ENCODE measurements at places on chromosomes 13 and 19.

- DNase-seq = no peak
Observed at GRCh38 chr13:112970552-112971287, 1.7 kb downstream of the MCF2L start.

DNA sequence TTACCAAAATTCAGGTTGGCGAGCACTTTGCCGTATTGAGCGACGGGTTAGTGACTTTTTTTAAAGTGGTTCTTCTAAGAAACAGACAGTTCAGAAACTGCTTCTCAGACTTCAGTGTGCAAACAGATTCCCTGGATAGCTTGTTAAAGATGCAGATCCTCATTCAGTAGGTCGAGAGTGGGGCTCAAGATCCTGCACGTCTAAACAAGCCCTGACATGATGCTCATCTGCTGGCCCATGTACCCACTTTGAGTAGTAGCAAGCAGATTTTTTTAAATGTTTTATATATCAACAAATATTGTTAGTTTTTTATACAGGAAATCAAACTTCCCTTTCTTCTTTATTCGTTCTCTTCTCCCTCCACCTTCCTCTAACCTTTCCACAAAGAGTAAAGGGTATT is 7.3 kb downstream of the METTL21C start:
- DNase-seq = no peak

DNA sequence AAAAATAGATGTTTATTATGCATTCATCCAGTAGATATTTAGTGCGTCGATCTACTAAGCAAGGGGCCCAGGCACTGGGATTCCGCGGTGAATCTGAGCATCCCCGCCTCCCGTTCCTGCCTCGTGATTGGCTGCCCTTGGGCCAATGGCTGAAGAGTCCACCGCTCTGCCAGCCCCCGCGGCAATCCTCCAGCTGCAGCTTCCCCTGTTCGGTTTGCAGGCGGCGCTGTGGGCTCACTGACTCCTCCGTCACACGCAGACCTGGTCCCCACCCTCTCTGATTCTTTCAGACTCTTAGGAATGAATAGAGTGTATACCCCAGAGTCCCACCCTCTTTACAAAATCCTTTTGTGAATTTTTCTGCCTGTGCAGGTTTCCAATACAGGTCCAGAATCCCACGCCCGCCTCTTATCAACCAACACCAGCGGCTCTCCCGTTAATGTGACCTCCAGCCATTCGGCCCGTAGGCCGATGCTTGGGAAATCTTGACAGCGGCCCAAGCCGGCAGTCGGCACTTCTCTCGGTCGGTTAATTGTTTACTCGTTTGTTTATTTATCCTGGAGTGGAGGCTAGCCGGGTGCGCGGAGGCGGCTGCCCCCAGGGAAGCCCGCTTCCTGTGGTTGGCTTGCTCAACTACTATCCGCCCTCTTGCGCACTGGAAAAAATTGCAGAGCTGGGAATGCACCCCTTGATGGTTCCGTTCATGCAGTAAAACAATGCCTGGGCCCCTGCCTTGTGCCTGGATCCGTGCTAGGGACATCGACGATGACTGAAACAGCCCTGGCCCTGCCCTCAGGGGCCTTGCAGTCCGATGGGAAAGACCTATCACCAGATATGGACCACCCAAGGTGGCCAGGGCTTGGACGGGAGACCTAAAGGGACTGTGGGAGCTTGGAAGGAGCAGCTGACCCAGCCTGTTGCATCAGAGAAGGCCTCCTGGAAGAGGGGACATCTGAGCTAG is 4.5 kb upstream of the ARHGAP35 start:
- DNase-seq = peak; percentile 80

DNA sequence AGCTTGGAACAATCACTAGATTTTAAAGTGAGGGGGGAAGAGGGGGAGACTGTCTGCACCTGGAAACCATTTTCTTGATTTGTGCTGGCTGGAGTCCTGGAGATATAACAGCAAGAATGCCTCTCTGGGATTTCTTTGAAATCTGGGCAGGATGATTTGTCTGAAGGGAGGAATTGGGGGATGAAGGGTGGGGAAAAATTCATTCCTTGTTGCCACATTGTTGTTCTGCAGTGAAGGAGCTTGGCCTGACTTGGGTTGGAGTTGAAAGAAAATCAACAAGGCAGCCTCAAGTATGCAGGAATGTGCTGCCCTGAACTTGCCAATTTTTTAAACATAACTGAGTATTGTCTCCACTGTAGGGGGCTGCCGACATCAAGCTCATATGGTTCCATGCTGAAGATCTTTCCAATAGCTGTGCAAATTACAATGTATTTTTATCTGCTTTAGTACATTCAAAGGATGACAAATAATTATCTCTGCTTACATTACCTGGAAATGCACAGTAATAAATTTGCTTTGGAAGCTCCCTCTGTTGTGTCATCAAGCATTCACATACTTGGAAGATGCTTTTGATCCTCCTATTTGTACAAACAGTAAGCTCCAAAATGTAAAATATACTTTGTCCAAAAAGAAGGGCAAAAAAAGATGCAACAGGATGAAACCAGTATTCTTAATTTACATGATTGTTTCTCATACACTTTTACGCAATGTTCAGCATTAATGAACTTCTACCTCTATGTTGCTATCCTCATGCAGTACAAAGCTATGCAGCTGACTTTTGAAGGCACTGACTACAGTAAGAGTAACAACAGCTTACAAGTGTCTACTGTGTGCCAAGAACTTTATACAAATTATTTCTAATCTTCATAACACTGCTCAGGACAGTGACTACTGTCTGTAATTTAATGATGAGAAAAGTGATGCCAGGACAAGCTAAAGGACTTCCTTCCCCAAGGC is 627.9 kb upstream of the KLF12 start:
- no peak for DNase-seq

GRCh38 chr19:40335101-40335500 is 13.1 kb downstream of the C19orf47 start:
- no peak for DNase-seq

DNA sequence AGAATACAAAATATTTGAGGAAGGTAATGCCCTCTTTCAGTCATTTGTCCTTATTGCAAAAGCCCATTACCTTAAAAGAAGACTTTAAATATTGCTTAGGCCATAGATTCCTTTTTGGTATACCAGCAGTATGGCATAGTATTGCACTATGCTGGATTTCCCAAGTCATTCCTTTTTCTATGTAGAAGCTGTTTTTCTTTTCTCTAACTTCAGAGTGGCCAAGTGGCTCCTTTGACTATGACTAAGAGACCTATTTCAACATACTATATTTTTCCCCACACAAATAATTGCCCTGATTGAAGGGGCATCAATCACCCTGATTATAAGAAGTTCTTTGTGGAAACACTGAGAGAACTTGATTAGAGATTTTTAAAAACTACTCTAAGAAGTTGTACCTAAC is 68.6 kb downstream of the UFM1 start:
- no peak for DNase-seq

GRCh38 chr19:50266896-50267295 is 62.3 kb downstream of the KCNC3 start:
- no peak for DNase-seq
